ENCODE measurements at places on chromosomes 13 and 19.

DNA sequence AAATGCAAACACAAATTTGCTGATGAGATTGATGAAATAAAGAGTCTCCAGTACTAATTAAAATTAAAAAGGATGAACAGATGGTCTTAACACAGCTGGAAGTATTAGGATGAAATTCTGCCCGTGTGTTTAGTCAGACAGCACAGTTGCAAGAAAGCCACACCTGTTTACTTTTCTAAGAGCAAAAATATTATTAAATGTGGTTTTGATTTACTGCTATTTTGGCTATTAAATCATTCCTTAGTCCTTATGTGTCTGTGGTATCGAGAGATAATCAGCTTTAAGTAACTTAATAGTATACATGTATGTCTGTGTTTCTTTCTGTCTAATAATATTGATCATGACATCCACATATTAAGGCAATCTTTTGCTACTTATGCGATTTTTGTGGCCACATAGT is 494.9 kb downstream of the GPC6 start:
- no peak for DNase-seq

GRCh38 chr19:52227196-52227940 is 37.5 kb downstream of the PPP2R1A start:
- no peak for DNase-seq

- DNase-seq, result no peak
Measured at GRCh38 chr13:46665248-46665632, 112.3 kb downstream of the LRCH1 start.

DNA sequence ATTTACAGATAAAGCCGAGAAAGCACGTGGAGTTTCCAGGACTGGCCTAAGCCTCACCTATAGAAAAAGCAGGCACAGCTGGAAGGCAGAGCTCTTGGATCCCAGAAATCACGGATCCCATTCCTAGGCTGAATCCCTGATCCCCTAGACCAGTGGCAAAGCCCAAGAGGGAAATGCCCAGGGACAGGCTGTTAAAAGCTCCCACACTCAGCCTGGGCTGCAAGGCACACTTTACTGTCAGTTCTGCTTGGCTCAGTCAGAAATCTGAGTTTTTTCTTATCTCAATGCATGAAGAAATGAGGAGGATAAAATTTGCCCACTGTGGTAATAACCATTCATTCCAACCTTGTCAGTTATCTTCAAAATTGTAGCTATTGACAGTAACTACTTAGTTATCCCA is 8.0 kb upstream of the FUT2 start:
- DNase-seq, result no peak

DNA sequence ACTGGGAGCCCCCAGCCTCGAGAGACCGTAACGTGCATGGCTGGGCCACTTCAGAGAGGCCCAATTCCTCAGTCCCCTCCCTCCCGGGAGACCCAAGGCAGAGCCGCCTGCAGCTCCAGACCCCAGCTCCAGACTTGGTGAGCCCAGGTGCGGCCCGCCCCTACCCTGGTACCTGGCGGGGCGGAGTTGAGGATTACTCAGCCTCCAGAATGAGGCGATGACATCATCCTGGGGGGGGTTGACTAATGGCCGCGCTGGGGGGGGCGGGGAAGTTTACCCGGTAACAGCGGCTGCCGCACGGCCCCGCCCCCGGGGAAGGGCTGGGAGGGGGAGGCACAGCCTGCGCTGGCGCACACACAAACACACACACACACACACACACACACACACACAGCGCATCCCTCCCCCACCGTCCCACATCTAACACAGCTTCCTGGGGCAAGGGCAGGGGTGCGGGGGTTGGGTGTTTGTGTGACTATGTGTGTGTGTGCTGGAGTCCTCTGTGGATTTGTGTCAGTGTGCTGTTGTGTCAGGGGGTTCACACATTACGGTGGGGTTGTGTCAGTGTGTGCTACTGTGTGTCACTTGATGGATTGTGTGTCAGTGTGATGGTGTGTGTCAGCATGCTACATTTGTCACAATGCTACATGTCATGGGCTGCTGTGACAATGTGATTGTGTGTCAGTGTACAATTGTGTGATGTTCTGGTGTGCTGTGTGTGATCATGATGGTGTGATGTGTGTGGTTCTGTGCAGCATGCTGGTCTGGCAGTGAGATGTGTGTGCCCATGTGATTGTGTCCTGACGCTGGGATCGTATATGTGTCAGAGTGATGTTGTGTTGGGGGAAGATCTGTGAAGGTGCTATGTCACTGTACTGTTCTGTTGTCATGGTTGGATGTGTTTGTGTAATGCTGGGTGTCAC is 10.3 kb upstream of the BBC3 start:
- DNase-seq, result no peak

DNA sequence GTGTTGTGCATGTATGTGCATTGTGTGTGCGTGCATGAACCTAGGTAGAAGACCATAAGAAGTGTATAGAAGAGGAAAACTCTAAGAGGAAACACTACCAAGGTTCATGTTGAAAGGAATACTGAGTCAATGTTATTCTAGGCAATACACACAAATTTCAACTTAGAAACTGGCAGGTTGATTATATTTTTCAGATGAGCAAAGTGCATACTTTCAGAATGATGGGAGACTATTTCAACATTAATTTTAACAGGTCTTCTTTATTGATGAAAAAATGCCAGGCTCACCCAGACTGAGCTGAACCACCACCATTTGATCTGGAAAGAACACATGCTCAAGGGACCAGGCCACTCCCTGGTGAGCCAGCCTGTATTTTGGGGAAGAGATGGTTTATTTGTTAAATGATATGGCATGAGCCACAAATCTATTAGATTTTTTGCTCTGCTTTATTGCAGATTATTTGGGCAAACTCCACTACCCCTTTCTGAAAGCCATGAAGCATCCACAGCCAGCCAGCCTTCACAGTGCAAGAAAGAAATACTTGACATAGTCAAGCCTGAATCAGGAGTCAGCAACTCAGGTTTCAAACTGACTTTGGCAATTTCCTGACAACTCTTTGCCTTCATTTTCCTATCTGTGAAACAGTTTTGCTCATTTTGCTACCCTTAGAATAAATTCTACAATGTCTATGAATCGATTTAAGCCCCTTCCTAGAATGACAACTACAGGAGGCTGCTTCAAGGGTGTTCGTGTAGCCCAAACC is 368.9 kb downstream of the COG6 start:
- no peak for DNase-seq

- no peak for DNase-seq
Measured at GRCh38 chr19:39514840-39515550, at the start of gene SELENOV. Gene SELENOV (plus strand): TSS chr19:39515139. CDS start chr19:39515213, 74 bp downstream.

DNA sequence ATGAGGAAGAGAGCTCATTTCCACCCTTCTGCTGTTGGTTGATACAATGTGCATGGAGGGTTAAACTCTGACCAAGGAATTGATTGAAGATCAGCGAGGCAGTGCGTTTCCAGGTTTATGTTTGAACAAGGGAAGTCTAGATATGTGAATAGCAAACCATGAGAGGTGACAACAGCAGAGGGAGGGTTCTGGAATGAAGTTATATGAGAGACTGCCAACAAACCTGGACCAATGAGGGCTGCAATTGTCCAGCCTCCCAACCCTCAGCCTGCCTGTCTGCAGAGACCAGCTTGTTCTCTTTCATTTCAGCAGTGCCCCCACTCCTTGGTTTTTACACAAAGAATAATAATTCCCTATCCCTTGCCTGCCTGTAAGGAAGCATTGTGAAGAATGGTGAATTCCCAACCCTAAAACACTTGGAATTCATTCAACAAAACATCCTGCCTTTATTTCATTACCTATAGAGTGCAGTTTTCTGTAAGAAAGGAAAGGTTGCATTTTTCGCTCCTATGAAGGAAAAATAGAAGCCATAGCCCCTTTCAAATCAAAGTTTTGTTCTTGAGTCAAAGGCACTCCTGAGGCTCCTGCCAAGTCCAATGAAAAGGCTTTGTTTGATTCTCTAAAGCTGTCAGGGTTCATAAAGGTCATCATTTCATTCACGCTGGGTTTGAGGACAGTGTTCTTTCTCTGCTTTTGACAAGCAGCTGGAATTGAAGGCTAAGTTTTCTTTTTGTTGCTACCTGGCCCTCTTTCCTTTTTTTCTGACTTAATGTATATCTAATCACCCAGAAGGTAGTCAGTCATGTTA is 53.6 kb upstream of the ABCC4 start:
- DNase-seq, result no peak

DNA sequence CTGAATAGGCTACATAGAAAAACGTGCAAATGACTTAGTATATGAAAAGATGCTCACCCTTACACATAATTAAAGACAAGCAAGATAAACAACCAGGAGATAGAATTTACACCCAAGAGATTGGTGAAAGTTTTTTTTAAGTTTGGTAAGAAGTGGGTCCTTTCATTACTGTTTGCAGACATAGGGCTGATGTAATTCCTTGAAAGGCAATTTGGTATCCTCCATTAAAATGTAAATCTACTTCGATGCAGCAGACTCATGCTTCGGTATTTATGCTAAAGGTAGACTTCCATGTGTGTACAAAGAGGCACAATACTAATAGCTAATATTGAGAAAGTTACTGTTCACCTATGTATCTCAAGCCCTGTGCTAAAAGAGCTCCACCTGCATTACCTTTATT is 33.5 kb downstream of the CNMD start:
- no peak for DNase-seq

DNA sequence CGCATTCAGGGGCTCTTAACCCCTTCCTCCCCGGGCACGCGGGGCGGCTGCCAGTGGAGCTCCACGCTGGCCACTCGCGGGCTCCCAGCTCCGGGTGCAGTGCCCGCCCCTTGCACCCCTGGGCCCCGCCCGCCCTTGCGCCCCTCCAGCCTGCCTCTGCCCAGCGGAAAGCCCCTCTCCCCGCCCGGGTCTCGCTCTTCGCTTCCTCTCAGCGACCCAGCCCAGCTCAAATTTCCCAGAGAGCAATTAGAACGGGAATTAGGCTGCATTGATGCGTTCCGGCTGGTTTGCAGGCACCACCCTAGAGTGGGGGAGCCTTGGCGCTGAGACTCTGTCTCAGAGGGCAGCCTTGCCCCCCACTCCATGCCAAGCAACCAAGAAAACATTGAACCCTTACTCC is 1.8 kb upstream of the GSX1 start:
- no peak for DNase-seq

GRCh38 chr13:110322828-110323171 is 15.7 kb downstream of the COL4A2 start:
- no peak for DNase-seq

DNA sequence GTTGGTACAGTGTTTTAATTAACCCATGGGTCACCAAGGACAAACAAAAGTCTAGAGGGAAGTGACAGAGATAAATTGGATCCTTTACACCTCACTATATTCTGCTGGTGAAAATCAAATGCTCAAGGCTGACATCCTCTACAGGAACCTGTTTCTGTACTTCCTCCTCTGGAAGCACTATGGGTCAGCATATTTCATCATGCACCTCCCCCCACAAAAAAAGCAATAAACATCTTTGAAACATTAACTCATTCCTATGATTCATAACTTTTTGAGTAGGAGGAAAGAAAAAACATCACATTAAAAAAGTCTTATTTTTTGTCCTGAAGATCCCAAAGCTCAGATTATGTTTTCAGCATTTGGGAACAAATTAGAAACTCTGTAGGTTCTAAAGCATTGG is 588.3 kb upstream of the SGCG start:
- DNase-seq, result no peak

- DNase-seq, result no peak
Measured at GRCh38 chr19:11843722-11844121, 4.8 kb upstream of the ZNF439 start.

DNA sequence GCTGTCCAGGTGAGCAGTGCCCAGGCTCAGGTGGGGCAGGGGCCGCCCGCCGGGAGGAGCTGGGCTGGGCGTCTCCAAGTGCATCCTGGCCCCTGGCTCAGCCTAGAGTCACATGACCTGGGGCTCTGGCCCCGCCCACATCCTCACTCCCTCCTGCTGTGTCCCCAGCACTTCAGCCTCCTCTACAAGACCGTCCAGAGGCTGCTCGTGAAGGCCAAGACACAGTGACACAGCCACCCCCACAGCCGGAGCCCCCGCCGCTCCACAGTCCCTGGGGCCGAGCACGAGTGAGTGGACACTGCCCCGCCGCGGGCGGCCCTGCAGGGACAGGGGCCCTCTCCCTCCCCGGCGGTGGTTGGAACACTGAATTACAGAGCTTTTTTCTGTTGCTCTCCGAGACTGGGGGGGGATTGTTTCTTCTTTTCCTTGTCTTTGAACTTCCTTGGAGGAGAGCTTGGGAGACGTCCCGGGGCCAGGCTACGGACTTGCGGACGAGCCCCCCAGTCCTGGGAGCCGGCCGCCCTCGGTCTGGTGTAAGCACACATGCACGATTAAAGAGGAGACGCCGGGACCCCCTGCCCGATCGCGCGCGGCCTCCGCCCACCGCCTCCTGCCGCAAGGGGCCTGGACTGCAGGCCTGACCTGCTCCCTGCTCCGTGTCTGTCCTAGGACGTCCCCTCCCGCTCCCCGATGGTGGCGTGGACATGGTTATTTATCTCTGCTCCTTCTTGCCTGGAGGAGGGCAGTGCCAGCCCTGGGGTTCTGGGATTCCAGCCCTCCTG is 16.8 kb upstream of the CELF5 start:
- no peak for DNase-seq

DNA sequence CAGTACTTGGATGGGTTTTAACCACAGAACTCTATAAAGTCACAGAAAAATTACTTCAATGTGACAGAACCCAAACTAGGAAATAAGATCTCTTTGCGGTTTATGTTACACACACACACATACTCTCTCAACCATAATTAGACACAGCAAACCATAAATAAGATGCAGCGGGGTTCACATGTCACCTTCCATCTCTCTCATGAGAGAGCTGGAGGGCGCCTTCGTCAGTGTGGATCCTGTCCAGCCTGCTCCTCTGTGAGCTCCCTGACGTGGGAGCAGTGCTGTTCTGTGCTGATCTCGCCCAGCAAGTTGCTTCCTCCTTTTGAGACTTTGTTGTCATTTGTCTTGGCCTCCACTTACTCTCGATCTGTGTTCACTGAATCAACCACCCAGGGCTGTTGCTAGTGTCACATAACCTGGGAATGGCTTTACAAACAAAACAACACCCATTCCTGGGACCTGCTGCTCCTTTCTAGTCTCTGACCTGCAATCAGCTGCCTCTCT is 204.9 kb upstream of the KL start:
- peak; percentile 60 for DNase-seq

DNA sequence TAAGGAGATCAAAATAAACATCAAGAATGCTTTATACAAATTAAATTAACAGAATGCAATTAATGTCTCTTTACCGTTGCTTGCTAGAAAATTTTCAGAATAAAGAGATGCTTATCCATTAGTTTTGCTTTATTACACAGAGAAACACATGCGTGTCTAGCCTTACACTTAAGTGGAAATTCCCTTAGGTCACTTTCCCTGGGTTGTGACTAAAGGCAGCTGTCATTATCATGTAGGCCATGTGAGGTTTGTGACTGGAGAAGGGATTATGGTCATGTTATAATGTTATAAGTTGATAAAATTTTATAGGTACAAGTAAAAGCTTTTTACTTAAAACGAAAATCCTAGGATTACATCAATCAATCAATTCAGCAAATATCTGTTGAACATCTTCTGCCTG is 121.0 kb downstream of the KCNRG start:
- no peak for DNase-seq

- DNase-seq, result no peak
Measured at GRCh38 chr13:60019119-60019993, 144.4 kb downstream of the DIAPH3 start.
